ENCODE measurements at places on chromosomes 12 and 14. TPM values are rescaled to one million over a fixed set of nuclear protein-coding genes. Genes with fewer than 3 reads are reported as not detected.

The OR4N2 gene
- total RNA-seq = not detected

- DNase-seq = no peak
Measured at GRCh38 chr12:31288381-31288780, 37.6 kb downstream of the SINHCAF start.

The TSPAN19 gene
- total RNA-seq = 4.3 TPM

The STXBP6 gene
- total RNA-seq = 5.9 TPM

- DNase-seq = no peak
Measured at GRCh38 chr14:62694075-62694474, 351.2 kb downstream of the KCNH5 start.

DNA sequence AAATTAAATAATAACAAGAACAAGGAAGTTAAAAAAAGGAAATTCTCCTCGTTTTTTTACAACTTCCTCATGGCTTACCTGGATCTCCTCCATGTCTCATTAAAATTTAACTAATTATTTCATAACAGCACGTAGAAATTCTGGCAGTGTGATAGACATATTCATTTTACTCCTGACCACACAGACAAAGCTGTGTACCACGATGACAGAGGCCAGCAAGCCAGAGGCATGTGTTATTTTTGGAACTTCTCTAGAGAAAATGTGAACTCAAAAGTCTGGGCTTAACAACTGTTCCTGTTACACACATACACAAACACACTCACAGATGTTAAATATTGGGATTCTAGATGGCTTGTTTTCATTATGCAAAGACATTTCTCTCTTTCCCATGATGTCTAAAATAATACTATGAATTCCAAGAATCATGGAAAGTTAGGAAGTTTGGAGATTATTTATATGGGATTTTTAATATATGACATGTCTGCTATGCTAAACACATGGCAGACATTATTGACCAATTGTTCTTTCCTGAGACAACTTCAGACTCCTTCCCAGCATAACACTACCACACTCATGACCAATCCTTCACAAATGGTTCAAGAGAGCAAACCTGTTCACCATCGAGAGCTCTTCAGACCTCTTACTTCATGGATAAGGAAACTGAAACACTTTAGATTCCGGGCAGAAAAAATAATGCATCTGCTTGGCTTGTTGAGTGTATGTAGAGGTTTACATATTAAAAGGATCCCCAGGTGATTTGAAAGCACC, 158.7 kb downstream of the DACT1 start:
- DNase-seq = no peak

- DNase-seq = peak; percentile 89
Measured at GRCh38 chr14:75427482-75428229, at the start of gene JDP2. TSS of gene JDP2 (plus strand) at chr14:75428022. CDS start at chr14:75437921, 9,899 bp downstream.

The OTOGL gene
- total RNA-seq = 0.13 TPM

GRCh38 chr12:84497819-84498218, 414.8 kb downstream of the SLC6A15 start:
- DNase-seq = peak; percentile 9

All from neural progenitor cell (in vitro differentiated cells).